ENCODE measurements at places on chromosomes 2 and 18. TPM values are rescaled to one million over a fixed set of nuclear protein-coding genes. Genes with fewer than 3 reads are reported as not detected.

The AGBL5 gene
- 8.8 TPM for total RNA-seq

The PAX8 gene
- total RNA-seq = 1.7 TPM

The EFR3B gene
- 1.5 TPM for total RNA-seq

The PIEZO2 gene
- total RNA-seq = 5.9 TPM

The ICA1L gene
- 21.6 TPM for total RNA-seq

The UPP2 gene
- not detected for total RNA-seq

The SERPINB11 gene
- 8.6 TPM for total RNA-seq

The ANKRD30BL gene
- total RNA-seq = 1.2 TPM

The CAPN14 gene
- 4.7 TPM for total RNA-seq

The IL37 gene
- not detected for total RNA-seq

The MAP3K20 gene
- total RNA-seq = 59.4 TPM

The WDPCP gene
- 13.3 TPM for total RNA-seq

The PREB gene
- 57.5 TPM for total RNA-seq

The RMND5A gene
- total RNA-seq = 37.6 TPM

The ZNF516 gene
- 46.4 TPM for total RNA-seq

The ATOH8 gene
- 66.5 TPM for total RNA-seq

The CD207 gene
- total RNA-seq = 2.5 TPM

The DAW1 gene
- not detected for total RNA-seq

The POMC gene
- total RNA-seq = 2.5 TPM

The LYPD1 gene
- not detected for total RNA-seq

The CTNNA2 gene
- 2.9 TPM for total RNA-seq

The ZEB2 gene
- total RNA-seq = 63.6 TPM

The CYP27A1 gene
- total RNA-seq = 30.0 TPM

The STK17B gene
- total RNA-seq = 24.3 TPM

The GLI2 gene
- 16.2 TPM for total RNA-seq

The FBLN7 gene
- 11.5 TPM for total RNA-seq

The SCYGR6 gene
- not detected for total RNA-seq

All from vagina (tissue), 2 donors.